Parietal lobe (tissue), 2 donors: ENCODE measurements at places on chromosomes 1 and 21. TPM values are rescaled to one million over a fixed set of nuclear protein-coding genes. Genes with fewer than 3 reads are reported as not detected.

The GPR37L1 gene
- 0.63 TPM for total RNA-seq

The FLG2 gene
- not detected for total RNA-seq

The LENEP gene
- 2.5 TPM for total RNA-seq

The OPTC gene
- total RNA-seq, result not detected

The TLR5 gene
- total RNA-seq, result 0.63 TPM

The LEMD1 gene
- 11.0 TPM for total RNA-seq

The CASQ1 gene
- 1.9 TPM for total RNA-seq

The WDR47 gene
- total RNA-seq, result 211 TPM

The CACYBP gene
- total RNA-seq, result 142 TPM

The SH2D1B gene
- total RNA-seq, result not detected

The PTGFRN gene
- total RNA-seq, result 57.6 TPM

The CDA gene
- not detected for total RNA-seq

The CD247 gene
- 3.1 TPM for total RNA-seq

The OR2T1 gene
- total RNA-seq, result not detected

The SPRR1A gene
- total RNA-seq, result not detected

The MAB21L3 gene
- total RNA-seq, result not detected

The C1QA gene
- 4.7 TPM for total RNA-seq

The PRAMEF18 gene
- not detected for total RNA-seq

The BMP8B gene
- total RNA-seq, result 0.63 TPM

The CCDC30 gene
- 23.5 TPM for total RNA-seq

The KIFAP3 gene
- 239 TPM for total RNA-seq

The GNAT2 gene
- not detected for total RNA-seq

The TNFSF4 gene
- 1.9 TPM for total RNA-seq
